ENCODE measurements at places on chromosomes 7 and 10.

- no peak for DNase-seq
Measured at GRCh38 chr10:77746047-77746707, 108.6 kb upstream of the KCNMA1 start.

DNA sequence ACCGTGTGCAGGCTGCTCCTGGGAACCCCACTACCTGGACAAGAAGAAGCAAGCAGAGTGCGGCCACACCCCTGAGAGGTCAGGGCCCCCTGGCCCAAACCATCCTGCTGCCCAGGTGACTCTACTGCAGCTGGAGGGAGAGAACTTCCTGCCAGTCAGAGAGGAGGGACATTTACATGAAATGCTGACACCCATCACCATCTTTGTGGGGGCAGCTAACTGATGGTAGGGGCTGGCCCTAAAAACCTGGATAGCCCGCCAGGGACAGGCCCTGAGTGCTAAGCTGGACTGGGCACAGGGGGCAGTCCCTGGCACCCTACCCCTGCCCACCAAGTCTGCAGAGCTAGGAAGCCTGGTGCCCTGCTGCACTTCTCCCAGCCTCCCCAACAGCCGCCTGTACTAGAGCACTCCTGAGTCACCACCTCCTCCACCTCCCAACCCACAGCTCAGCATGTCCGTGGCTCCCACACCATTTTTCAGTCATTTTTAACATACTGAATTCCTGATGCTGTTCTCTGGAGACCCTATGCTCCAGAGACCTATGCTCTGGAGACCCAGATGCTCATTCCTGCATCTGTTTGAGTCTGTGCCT, 27.5 kb downstream of the DPCD start:
- DNase-seq: no peak

- no peak for DNase-seq
Measured at GRCh38 chr7:77867537-77867865, 68.9 kb downstream of the PHTF2 start.

- DNase-seq: no peak
Measured at GRCh38 chr7:3188946-3189345, 112.1 kb upstream of the SDK1 start.

DNA sequence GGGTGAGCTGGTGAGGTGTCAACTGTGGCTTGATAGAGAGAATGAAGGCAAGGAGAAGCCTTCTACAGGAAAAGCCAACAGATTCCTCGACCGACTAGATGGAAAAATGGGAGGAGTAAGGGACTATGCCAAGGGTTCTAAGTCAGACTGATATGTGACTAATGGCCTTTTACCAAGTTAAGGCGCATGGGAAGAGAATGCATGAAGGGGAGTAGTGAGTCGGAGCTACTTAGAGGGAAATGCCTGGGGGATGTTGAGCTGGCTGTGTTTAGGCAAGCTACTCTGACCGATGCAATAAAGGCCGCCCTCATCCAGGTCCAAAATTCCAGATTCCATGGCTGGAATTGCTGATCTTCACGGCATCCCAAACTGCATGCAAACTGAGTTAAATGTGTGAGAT, 48.2 kb downstream of the APBB1IP start:
- no peak for DNase-seq

GRCh38 chr10:52420656-52421055, 106.6 kb downstream of the DKK1 start:
- no peak for DNase-seq

DNA sequence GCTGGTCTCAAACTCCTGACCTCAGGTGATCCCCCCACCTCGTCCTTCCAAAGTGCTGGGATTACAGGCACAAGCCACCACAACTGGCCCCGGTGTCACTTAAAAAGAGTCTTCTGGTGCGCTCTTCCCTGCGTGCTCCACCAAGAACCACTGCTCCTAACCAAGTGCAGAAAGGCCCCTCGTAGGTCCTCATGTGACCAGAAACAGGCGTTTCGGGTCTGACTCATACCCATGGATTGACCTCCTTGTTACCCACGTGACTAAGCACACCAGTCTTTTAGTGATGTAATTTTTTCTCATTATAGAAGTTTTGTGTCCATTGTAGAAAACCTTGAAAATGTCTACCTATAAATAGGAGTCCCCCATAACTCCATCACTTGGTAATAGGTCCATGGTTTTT, 13.9 kb downstream of the FKBP6 start:
- no peak for DNase-seq

GRCh38 chr10:123381224-123381623, 227.0 kb downstream of the BUB3 start:
- no peak for DNase-seq

DNA sequence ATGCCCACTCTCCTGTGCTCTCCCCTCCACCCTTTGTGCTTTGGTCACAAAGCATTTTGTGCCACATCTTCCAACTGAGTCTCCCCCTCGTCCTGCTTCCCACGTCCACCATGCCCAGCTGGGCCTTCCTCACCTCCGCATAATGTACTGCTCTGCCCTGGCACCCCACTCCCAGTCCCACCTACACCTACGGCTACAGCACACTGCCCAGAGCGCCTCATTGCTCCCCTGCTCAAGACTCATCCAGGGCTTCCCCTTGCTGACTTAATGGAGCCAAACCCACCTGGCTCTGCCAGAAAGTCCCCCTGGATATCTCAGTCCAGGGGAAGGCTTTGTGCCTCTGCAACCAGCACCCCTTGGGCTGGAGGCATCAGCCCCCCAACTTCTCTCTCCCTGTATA, 299.2 kb upstream of the ZMIZ1 start:
- no peak for DNase-seq

GRCh38 chr7:77415476-77415822, 700 bp downstream of the GSAP start:
- DNase-seq: no peak

GRCh38 chr10:11608159-11609013, 3.1 kb downstream of the USP6NL start:
- no peak for DNase-seq

DNA sequence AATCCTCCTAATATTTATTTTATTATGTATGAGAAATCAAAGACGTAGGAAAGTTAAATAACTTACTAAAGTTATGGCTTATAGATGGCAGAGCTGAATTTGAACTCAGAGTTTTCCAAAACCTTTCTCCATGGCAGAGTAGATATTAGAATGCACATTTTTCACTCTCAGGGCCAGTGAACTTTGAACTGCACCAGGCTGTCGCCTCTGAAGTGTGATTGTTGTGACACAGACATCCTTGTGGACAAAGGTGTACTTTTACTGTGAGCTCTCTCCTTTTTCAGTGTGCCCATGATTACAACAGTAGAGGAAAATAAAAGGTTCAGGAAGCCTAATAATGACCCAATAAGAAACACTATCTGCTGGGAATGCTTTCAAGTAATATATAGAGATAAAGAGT, 29.1 kb downstream of the TES start:
- DNase-seq: no peak

DNA sequence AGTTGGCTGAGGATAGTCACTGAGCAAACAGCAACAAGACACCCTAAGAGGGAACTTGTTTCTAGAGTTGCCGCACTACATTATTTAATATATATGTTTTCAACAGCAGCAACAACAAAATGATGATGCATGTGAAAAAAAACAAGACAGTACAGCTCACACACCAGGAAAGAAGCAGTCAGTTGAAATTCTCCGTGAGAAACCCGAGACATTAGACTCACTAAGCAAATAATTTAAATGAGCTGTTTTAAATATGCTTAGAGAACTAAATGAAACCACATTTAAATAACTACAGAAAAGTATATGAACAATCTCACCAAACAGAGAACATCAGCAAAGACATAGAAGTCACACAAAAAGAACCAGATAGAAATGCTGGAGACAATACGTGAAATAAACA, 426.3 kb upstream of the PFKP start:
- no peak for DNase-seq

GRCh38 chr10:75600833-75601232, 169.4 kb downstream of the LRMDA start:
- DNase-seq: no peak

DNA sequence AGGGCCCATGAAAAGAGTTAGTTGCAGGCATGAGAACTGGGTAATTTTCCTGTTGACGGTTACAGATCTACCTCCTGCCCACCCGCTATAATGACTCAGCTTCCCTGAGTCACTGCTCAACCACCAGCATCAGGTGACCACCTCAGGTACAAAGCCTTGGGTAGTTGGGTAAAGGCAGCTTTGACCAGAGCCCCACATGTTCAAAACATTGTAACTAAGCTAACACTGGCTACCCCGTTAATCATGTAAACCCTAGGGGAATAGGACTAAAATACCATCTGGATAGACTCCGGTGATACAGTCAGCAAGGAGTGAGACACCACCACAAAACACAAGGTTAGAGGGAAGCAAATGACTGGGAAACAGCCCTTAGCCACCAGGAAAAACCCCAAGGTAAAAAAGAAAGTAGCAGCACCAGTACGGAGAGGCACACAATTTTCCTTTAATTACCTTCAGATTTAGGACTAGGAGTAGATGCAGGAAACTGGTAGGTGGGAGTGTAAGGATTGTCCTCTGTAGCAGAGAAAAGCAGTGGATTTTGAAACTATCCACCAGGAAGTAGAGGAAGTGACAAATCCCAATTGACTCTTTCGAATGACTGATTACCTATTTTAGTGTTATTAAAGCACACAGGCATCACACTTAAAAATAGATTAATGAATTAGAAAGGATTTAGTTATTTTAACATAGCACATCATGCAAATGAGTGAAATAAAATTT, 103.5 kb upstream of the PDLIM1 start:
- DNase-seq: peak; percentile 3

DNA sequence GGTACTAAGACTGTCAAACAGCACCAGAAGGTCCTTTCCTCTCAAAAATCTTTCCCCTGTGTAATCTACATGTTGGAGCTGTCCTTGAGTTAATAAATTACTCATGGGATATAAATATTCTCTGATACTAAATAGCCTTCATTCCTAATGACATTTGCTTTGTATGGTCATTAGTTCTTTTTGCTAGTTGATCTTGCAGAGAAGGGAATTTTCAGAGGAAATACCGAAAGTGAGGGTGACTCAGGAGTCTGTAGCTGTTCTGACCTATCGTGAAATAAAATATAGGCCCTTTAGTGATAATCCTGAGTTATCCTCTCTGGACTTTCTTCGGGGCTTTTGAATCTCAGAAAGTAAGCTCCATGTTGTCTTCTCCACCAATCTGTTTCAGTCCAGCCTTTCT, 19.4 kb upstream of the CLDN12 start:
- DNase-seq: no peak

DNA sequence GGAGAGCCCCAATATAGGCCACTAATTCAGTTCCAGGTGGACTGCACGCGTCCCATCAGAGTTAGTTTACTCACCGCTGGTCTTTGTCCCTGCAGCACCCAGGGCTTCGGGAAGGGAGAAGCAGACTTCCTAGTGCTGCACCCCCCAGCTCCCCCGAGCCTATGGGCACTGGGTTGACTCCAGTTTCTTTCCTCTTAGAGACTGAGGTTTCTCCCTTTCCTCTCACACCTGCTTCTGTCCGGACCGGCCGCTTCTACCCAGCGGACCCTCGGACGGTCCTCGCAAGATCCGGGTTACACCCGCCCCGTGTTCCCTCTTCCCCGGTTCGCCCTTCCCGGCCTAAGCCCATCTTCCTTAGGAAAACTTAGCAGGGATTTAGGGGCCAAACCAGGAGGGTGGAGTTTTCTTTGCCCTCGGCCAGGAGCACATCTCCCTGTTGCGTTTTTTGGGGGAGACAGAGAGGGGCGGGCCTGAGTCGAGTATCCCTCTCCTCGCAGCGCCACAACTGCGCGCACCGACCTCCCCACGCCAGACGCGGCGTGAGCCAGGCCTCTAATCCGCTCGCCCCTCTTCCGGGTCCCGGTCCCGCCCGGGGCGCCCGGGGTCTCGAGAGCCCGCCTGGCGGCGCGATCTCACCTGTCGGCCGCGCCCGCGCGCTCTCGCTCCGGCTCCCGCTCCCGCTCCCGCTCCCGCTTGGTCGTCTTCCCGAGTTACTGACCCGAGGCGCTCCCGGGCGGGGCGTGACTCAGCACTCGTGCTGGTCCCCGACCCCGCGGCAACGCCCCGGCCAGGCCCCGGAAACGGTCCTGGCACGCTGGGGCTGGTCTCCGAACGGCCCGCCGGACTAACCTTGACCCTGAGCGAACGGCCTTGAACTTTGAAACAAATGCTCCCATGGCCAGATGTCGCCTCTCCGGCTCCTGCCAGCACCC, at the start of gene AIFM2:
AIFM2 (minus strand) TSS at position 728 of the 932 bp plus-strand sequence. CDS start 8,741 bp downstream, outside the sequence.
- no peak for DNase-seq

- no peak for DNase-seq
Measured at GRCh38 chr10:34252111-34252510, 563.0 kb downstream of the PARD3 start.

DNA sequence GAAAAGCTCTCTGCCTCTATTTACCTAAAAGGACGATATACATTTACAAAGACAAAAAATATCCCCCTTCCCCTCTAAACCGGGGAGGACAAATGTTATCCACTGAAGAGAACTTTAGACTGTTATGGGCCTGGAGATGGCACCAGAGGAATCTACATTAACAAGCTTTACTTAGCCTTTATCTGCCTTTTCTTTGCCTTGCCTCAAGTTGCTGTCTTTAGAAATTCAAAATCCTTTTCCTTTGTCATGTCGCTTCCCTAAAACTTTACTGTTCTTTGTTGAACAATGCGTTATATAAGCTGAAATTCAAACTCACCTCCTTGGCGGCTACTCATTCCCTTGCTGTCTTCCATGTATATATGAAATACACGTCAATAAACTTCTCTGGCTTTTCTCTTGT, 405.0 kb downstream of the PCDH15 start:
- no peak for DNase-seq

DNA sequence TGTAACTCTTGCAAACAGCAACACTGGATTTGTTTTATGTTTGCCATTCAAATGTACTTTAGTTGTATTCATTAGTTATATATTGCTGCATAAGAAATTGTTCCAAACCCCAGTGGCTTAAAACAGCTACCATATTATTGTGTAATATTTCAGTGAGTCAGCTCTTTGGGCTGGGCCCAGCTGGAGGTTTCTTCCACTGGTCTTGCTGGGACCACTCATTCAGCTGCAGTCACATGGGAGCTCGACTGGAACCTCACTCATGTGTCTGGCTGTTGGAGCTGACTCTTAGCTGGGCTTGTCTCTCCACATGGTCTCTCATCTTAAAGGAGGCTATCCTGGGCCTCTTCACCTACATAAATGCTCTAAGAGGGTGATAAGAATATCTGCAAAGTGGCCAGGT, 23.2 kb upstream of the PIP4K2A start:
- no peak for DNase-seq

GRCh38 chr10:1413823-1414222, 323.5 kb downstream of the ADARB2 start:
- DNase-seq: no peak

GRCh38 chr10:126147866-126148587, 240.2 kb downstream of the ADAM12 start:
- no peak for DNase-seq

Data from activated T-helper 1 cell treated with anti-CD3 and anti-CD28 coated beads, Interleukin-12 subunit alpha, Interleukin-12 subunit beta, Interleukin-2, Interleukin-4 antibody, amounts not matched to agents 30 ng/mL and 10 ng/mL and 1 ng/mL, durations not matched to agents 14 hours and 24 hours and 36 hours (primary cell).